ENCODE measurements at places on chromosomes 1 and 21.
A peak's percentile ranks its signal among the peaks of the same experiment; 100 is the strongest.

DNA sequence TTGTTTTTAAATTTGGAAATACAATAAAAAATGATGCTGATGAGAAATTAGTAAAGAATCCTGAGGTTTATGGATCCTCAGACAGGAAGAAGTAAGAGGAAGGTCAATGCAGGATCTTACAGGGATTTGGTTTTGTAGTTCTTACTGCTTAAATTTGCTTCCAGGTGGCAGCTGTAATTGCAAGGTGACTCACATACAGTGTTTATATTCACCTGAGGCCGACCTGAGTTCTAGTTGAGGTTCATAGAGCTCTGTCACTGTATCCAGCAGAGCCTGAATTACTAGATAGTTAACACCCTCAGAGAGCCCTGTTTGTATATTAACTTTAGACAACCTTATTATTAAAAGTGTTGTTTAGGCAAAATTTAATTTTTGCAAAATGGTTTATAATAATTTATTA, 1.4 kb upstream of the WDR26 start:
- no peak for DNase-seq
- H3K27ac ChIP-seq = no peak overlapping the region
- peaks cover 9% of the 10 kb centered on the region for H3K4me1 ChIP-seq
- no peak overlapping the region for H3K4me3 ChIP-seq
- H3K27me3 ChIP-seq = no peaks in the 10 kb centered on the region
- no peaks in the 10 kb centered on the region for H3K36me3 ChIP-seq

DNA sequence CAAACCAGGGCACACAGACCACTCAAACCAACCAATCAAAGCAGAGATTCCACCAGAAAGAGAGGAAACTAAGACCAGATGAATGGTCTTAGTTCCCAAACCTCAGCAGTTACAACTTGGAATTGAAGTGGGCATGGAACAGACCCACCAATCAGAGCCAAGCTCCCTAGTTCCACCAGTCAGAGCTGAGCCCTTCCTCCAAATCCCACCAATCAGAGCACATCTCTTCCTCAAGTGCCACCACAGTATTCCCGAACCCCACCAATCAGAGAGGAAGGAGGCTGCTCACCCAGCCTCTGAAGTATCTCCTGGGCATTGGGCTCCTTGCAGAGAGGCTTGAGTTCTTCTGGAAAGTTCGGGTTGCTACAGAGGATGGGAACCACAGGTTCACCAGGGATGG, 1.4 kb downstream of the GUCA2A start:
- no peak for DNase-seq
- H3K36me3 ChIP-seq = no peaks in the 10 kb centered on the region

DNA sequence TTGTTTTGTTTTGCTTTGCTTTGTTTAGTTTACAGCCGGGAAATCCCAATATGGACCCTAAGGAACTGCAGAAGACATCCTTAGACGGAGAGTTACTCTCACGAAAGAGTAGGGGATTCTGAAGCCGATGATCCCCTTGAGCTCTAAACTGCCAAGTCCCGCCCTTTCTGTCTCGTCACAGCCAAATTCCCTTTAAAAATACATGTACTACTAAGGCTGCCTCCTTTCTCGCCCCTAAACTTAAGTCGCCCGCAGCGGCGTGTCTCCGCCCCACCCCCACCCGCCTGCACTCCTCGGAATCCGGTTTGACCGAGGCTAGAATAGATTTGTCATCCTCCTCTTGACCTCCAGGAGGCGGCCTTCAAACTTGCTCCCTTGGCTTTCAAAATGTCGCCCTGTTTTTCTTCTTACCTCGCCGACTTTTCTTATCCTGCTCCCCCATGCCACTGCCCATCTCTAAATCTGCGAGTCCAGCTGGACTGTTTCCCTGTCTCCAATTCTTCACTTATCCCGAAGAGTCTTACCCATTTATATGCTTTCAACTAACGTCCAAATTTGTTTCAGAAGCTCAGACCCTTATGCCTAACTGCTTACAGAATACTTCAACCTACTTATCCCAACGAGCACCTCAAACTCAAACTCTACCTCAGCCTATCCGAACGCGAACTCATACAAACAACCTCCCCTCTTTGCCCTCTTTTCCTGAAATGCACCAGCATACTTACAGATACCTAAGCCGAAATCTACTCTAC, 10.9 kb upstream of the BOLA1 start:
- H3K4me3 ChIP-seq = peak overlapping the region; percentile 23
- peak; percentile 91 for DNase-seq
- H3K27me3 ChIP-seq = no peaks in the 10 kb centered on the region
- no peaks in the 10 kb centered on the region for H3K36me3 ChIP-seq
- no peaks in the 10 kb centered on the region for H3K4me1 ChIP-seq

DNA sequence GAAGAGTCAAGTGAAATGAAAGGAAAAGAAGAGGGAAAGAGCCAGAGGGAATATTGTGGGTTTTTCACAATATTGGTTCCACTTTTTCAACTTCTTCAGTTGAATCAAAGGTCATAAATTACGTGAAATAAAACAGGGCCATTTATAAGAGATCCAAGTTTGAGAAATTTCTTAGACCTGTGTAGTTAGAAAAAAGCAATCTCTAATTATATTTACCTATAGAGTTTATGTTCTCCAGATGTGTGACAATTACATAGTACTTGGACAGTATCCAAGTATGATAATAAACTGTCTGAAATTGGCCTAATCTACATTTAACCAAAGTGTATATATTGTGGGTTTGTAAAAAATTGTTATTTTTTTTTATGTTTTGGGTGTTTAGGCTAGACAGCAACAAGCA, 14.4 kb downstream of the DR1 start:
- no peak overlapping the region for H3K27ac ChIP-seq
- peaks cover 11% of the 10 kb centered on the region for H3K36me3 ChIP-seq
- H3K27me3 ChIP-seq = no peaks in the 10 kb centered on the region
- no peak for DNase-seq
- no peak overlapping the region for H3K4me3 ChIP-seq
- no peaks in the 10 kb centered on the region for H3K4me1 ChIP-seq

GRCh38 chr1:22364764-22365163, 86.9 kb upstream of the ZBTB40 start:
- no peaks in the 10 kb centered on the region for H3K27me3 ChIP-seq
- H3K27ac ChIP-seq = peak overlapping the region; percentile 6
- peaks cover 27% of the 10 kb centered on the region for H3K4me1 ChIP-seq

GRCh38 chr1:174118751-174119150, 40.6 kb upstream of the RABGAP1L start:
- no peak for DNase-seq
- no peaks in the 10 kb centered on the region for H3K27me3 ChIP-seq
- H3K4me3 ChIP-seq = no peak overlapping the region
- H3K4me1 ChIP-seq = no peaks in the 10 kb centered on the region
- no peaks in the 10 kb centered on the region for H3K36me3 ChIP-seq

GRCh38 chr1:89692601-89693521, 59.9 kb downstream of the LRRC8C start:
- no peaks in the 10 kb centered on the region for H3K4me1 ChIP-seq
- no peak for DNase-seq

- peaks cover 18% of the 10 kb centered on the region for H3K36me3 ChIP-seq
- H3K4me1 ChIP-seq = peaks cover 21% of the 10 kb centered on the region
- DNase-seq = peak; percentile 84
- H3K4me3 ChIP-seq = no peak overlapping the region
- no peaks in the 10 kb centered on the region for H3K27me3 ChIP-seq
Measured at GRCh38 chr1:150162862-150163706, 13.4 kb downstream of the PLEKHO1 start.

DNA sequence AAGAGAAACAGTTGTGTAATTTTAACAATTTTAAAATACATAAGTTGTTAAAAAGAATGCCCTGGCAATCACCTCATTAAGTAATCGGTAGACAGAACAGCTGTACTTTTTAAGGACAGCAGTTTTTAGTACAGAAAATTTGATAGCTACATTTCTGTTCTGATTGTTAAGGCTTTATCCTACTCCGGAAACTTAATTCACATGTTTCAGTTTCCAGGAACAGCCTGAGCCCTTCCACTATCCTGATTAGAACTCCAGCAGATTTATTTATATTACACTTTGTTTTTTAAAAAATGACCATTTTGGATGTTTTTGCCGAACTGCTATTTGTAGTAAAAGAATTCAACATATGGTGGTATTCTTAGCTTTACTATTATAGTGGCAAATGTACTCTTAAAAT, 8.7 kb downstream of the PRRC2C start:
- no peaks in the 10 kb centered on the region for H3K4me1 ChIP-seq
- no peaks in the 10 kb centered on the region for H3K27me3 ChIP-seq
- H3K36me3 ChIP-seq = peaks cover 8% of the 10 kb centered on the region
- DNase-seq = no peak
- H3K4me3 ChIP-seq = no peak overlapping the region

DNA sequence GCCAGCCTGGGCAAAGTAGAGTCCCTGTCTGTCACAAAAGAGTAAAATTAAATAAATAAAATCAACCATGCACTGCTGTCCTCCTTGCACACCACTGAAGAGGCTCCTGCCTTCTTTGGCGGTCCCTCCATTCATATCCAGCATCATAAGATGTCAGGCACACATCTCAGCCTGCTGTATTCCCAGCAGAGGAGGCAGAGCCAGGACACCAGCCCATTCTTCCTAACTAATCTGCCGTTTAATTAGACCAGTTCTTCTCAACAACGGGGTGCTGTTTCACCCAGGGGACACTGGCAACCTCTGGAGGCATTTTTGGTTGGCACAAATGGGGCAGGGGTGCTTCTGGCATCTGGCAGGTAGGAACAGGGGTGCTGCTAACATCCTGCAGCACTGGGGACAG, 119.7 kb downstream of the ETS2 start:
- H3K36me3 ChIP-seq = no peaks in the 10 kb centered on the region
- H3K4me3 ChIP-seq = no peak overlapping the region
- H3K4me1 ChIP-seq = peaks cover 5% of the 10 kb centered on the region
- peak overlapping the region; percentile 39 for H3K27ac ChIP-seq
- H3K27me3 ChIP-seq = no peaks in the 10 kb centered on the region

DNA sequence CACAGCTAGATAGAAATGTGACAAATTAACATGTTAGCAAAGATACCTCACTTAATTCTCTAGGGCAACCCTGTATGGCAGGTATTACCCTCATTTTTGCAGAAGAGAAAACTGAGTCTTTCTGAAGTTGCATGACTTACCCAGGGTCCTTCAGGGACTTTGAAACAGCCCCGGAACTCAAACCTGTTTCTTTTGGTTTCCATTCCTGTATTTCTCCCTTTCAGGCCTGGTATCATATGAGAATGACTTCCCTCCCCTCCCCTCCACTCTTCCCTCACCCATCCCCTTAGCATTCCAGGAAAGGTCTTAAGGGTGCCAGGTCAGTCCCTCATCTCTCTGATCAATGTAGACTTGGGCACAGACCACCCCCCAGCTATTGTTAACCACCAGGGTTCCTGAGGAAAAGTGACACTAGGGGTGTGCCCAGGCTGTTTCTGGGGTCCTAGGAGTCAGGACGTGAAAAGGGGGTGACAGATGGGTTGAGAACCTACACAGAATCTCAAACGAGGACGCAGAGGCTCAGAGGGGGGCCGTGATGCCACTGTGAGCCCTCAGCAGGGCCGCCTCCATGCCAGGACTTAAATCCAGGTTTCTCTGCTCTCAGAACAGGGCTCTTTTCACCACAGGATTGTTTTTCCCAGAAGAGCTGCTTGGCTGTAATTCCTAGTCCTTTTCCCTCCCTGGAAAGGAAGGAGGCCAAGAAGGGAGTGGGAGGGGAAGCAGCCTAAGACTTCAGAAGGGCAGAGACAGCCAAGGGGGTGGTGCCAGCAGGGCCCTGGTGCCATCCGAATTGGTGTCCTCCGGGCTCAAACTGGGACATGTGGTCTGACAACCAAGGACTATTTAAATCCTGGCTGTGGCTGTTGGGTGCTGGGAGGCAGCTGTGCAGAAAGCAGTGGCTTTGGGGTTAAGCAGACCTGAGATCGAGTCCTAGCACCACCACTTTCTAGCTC, 2.1 kb upstream of the WASF2 start:
- DNase-seq = no peak
- H3K4me3 ChIP-seq = no peak overlapping the region
- H3K27me3 ChIP-seq = no peaks in the 10 kb centered on the region
- no peaks in the 10 kb centered on the region for H3K36me3 ChIP-seq
- H3K4me1 ChIP-seq = peaks cover 9% of the 10 kb centered on the region

All from trophoblast cell (in vitro differentiated cells and primary cell).